Activated CD8-positive, alpha-beta memory T cell treated with anti-CD3 and anti-CD28 coated beads for 4 hours (primary cell): ENCODE measurements at places on chromosomes 11 and 22.

- peak; percentile 2 for DNase-seq
Observed at GRCh38 chr22:17842386-17842785, 68.1 kb upstream of the BID start.

DNA sequence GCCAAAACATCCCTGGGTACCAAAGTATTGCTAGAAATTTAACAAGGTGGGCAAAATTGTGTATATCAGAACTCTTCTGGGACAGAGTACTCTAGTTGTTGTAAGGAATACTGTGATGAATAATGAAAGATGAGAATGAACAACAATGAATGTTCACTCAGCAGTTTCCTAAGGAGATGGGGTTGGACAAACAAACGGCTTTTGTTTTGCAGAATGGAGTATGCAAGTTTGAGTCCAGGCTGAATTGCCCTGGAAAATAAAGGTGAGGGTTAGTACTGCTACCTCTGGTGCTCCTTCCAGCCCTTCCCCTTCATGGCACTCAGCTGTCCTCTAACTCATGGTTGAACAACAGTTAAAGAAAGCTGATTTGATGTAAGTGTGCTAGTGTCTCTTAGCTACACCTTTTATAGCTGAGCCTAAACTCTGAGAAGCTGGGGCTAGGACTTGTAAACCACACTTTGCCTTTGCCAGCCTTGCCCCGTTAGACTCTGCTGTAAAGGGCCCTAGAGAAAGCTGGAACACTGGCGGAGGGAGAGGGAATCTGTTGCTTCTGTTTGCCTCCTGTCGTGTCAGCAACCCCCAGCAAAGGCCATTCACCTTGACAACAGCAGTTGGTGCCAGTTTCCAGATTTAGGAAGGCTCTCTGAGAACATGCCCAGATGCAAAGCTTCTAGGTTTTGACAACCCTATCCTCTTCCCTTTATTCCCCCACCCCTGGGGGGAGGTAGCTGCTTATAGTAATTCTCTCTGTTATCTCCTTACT lies 41.2 kb upstream of the POLD3 start:
- DNase-seq = no peak

DNA sequence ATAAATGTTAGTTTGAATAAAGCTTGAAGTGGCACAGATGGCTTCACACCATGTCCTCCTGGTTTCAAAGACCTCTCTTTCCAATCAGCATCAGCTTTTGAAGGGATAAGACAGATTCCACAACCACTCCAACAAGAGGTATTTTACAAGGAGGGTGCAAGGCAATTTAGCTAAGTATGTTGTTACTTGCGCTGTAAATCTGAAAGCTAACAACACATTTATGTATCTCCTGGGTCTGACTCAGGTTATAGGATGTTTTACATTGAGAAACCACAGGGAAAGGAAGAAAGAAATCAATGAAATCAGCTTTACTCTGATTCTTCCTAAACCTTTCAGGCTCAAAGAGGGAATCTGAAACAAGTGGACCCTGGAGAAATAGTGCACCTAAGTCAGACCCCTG lies 12.1 kb downstream of the CWC15 start:
- no peak for DNase-seq

DNA sequence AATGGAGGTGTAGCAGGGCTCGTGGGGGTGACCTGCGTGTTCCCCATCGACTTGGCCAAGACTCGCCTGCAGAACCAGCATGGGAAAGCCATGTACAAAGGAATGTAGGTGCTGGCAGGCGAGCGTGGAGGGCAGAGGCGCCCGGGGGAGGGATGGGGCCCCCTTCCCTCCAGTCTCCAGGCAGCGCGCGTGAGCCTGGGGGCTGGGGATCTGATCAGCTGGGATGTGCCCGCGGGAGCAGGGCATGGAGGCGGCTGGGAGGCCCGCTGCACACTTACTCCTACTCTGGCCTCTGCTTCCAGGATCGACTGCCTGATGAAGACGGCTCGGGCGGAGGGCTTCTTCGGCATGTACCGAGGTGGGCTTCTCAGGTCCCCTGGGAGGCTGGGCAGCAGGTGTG lies 17.8 kb downstream of the SLC25A18 start:
- DNase-seq = no peak

DNA sequence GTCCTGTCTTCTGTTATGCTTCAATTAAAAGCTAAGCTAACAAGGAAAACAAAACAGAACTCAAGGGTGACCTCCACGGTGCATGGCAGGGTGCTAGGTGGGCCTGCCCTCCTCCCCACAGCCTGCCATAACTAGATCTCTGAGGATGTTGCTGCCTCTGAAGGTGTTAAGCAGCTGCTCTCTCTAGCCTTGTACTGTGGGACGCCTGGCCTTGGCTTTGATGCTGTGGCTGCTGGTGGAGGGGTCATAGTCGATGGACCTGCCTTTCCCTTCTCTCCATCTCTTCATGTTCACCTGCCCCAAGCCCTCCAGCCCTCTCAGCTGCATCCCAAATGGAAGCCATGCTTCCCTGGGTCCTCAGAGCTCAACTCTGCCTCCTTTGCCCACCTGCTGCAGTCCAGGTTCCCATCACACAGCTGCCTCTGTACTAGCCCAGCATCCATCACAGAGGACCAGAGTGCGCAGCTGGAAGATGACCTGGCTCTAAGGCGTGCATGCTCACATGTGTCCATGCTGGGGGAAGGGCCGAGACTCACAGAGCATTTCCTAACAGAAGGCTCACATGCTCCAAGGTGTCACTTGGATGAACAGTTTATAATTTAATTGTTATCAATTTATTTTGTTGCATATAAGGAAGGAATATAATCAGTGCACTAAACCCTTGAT lies 180.3 kb upstream of the E2F8 start:
- no peak for DNase-seq

GRCh38 chr11:9662273-9662672 lies 1.6 kb upstream of the SWAP70 start:
- no peak for DNase-seq

- no peak for DNase-seq
Observed at GRCh38 chr11:115712296-115712695, 208.1 kb upstream of the CADM1 start.

DNA sequence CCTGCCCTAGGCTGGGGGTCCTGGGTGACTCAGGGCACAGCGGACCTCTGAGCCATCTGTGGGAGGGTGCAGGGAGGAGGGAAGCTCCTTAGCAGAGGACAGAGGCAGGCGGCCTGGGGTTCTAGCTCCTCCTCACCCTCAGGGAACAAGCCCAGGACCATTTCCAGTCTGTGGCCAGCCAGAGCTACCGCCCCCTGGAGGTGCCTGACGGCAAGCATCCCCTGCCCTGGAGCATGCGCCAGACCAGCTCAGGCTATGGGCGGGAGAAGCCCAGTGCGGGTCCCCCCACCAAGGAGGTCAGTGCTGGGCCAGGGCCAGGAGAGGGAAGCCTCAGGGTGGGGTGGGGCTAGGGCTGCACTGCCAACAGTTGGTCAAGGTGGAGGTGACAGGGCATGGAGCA lies 26.0 kb upstream of the LRRC10B start:
- DNase-seq = no peak
